Heart left ventricle (tissue), 16 donors: ENCODE measurements at places on chromosomes 5 and 9. TPM values are rescaled to one million over a fixed set of nuclear protein-coding genes. Genes with fewer than 3 reads are reported as not detected.

Gene DMRT3
- not detected for total RNA-seq

Gene FAM200C
- total RNA-seq: 3.5 TPM

Gene CATSPER3
- not detected for total RNA-seq

Gene PCA3
- total RNA-seq: not detected

Gene AGGF1
- total RNA-seq: 15.8 TPM

Gene SPACA9
- 5.2 TPM for total RNA-seq

Gene IRX1
- total RNA-seq: 0.23 TPM

Gene GABRA1
- total RNA-seq: not detected

Gene BTNL9
- 55.2 TPM for total RNA-seq

Gene FOXD4
- total RNA-seq: not detected

Gene DBH
- total RNA-seq: not detected

Gene DNAH5
- total RNA-seq: 0.30 TPM

Gene NR5A1
- not detected for total RNA-seq

Gene SLC28A3
- total RNA-seq: not detected

Gene IRF1
- 9.2 TPM for total RNA-seq

Gene ADAMTS16
- total RNA-seq: not detected

Gene GADD45G
- total RNA-seq: 10.7 TPM

Gene FSD1L
- total RNA-seq: 14.0 TPM

Gene SAXO1
- not detected for total RNA-seq

Gene LPCAT1
- total RNA-seq: 30.6 TPM
